Posterior vena cava (tissue), 2 donors: ENCODE measurements at places on chromosomes 6 and 20. TPM values are rescaled to one million over a fixed set of nuclear protein-coding genes. Genes with fewer than 3 reads are reported as not detected.

- DNase-seq, result no peak
Observed at GRCh38 chr6:70353448-70353847, 50.6 kb upstream of the COL9A1 start.

GRCh38 chr20:38633577-38634093 is 32.0 kb downstream of the ARHGAP40 start:
- no peak for DNase-seq

Gene MUC22
- total RNA-seq, result not detected

DNA sequence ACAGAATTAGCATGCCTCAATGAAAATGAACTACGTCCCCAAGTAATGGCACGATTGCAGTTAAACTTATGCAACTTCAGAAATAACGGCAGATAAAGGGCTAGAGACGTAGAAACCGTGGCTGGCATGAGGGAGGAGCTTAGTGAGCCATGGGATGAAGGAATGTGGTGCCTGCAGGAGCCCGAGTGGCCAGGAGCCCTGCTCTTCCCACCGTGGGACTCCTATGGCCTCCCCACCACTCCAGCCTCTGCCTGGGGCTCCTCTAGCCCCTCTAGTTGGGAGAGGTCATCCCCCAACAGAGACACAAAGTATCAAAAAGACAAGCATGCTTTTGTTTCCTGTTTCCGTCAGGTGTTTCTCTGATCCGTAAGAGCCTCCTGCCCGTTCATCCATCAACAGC is 75.1 kb upstream of the BHLHE23 start:
- peak; percentile 53 for DNase-seq

Gene LHFPL5
- not detected for total RNA-seq

Gene RNASET2
- 18.3 TPM for total RNA-seq

Gene GCNT2
- 1.9 TPM for total RNA-seq
